ENCODE measurements at places on chromosomes 1 and 21.

GRCh38 chr21:36665806-36666205, 33.1 kb upstream of the SIM2 start:
- no peak for DNase-seq

- no peak for DNase-seq
Measured at GRCh38 chr1:246428542-246429308, 78.4 kb downstream of the SMYD3 start.

DNA sequence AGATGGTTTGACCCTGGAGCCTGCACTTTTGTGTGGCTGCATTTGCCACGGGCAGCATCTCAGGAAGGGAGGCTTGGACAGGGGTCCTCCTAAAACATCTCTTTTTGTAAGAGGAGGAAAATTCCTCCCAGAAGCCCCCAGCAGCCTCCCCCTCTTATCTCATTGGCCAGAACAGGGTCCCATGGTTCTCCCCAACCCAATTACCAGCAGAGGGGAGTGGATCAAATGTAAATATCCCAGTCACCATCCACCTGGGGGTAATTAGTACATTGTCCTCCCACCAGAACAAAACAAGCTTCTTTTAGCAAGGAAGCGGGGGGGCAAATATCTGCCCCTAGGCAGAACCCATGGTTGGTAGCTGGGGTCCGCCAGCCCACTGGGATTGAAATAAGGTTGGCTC, 44.7 kb upstream of the TENT5B start:
- no peak for DNase-seq

DNA sequence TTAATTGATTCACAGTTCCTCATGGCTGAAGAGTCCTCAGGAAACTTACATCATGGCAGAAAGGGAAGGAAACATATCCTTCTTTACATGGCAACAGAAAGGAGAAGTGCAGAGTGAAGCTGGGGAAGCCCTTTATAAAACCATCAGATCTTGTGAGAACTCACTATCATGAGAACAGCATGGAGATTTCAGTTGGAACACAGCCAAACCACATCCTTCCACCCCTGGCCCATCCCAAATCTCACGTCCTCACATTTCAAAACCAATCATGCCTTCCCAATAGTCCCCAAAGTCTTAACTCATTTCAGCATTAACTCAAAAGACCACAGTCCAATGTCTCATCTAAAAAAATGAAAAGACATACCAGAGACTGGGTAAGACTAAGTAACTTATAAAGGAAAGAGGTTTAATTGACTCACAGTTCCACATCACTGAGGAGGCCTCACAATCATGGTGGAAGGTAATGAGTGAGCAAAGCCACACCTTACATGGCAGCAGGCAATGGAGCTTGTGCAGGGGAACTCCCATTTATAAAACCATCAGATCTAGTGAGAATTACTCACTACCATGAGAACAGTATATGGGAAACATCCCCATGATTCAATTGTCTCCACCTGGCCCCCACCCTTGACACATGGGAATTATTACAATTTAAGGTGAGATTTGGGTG, 105.2 kb downstream of the MRPL39 start:
- no peak for DNase-seq

DNA sequence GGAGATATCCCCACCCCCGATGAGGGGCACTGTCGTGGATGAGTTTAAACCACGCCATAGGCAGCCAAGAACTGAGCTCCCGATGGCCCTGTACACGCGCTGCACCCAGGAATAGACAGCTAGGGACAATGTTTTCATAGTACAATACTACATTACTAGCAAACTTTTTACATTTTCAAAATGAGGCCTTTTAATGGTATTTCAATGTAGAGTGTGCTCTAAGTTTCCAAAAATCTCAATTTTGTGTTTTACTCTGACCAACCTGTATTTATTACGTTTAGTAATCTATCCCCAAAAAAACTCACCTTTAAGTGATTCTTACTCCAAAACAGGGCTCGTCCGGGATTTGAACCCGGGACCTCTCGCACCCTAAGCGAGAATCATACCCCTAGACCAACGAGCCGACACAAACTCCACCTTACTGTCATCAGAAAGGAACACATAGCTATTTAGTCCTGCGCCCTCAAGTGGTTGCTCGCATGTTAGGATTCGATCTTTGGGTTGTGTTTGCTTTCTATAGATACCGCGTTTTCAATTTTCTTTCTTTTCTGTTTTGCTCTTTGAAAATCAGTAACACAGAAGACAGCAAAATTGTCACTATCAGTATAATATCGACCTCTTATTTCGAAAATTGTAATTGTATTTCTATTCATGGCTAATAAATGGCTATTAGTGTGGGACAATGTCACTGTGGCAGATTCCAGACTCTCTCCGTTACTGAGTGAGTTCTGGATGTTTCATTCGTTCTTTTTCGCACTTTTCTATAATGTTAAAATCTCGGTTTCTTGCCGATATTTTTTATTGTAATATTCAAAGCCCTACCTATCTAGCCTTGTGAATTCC, 6.4 kb upstream of the MPZL1 start:
- no peak for DNase-seq

- no peak for DNase-seq
Measured at GRCh38 chr1:159067699-159068621, 8.6 kb downstream of the AIM2 start.

GRCh38 chr1:23577056-23578004, 18.0 kb upstream of the ID3 start:
- DNase-seq: no peak

- no peak for DNase-seq
Measured at GRCh38 chr1:29519108-29519787, 282.9 kb downstream of the PTPRU start.

GRCh38 chr1:239682046-239682445, 295.7 kb downstream of the CHRM3 start:
- no peak for DNase-seq

DNA sequence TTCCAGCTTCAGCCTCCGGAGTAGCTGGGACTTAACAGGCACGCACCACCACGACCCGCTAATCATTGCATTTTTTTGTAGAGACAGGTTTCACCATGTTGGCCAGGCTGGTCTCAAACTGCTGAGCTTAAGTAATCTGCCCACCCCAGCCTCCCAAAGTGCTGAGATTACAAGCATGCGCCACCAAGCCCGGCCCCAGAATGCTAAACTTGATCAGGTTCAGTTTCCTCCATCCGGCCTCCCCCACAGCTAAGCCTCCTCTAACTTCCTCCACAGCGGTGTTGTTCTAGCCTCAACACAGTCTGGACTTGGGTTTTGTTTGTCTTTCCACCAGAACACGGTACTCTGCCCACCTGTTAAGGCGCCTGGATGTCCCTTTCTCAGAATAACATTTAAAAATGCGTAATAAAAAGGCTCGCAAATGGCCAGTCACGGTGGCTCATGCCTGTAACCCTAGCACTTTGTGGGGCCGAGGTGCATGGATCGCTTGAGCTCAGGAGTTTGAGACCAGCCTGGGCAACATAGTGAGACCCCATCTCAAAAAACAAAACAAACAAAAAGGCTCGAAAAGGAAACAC, 2.4 kb downstream of the PARP1 start:
- DNase-seq: no peak

DNA sequence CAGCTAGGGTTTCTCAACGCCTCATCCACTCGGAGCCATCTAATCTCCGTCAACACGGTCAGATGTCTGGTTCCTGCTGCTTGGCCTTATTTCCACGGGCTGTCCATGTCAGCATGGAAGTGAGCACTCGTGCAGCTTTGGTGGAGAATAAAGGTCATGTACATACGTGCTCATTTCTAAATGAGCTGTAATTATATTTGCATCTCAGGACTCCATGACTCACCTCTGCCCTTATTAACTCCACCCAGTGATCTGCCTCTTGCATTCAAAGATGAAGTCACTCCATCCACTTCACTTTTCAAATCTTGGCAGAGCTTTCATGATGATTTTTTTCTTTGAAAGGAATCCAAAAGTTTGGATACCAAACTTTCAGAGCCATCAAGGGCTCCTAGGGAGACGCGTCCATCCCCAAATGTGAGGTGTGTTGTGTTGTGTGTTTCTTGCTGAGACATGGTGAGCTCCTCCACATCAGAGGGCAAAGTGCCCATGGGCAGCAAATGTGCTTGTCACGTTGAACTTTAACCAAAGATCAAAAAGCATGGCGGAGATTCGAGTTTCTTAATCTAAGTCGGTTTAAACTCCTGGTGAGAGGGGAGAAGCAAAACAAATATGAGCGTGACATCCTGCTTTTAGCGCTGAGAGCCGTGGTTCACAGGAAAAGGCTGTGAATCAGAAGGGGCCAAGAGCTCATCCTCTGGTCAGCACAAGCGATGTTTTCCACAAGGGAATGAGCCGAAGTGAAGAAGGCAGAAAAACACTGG, 68.6 kb upstream of the ERRFI1 start:
- DNase-seq: no peak

DNA sequence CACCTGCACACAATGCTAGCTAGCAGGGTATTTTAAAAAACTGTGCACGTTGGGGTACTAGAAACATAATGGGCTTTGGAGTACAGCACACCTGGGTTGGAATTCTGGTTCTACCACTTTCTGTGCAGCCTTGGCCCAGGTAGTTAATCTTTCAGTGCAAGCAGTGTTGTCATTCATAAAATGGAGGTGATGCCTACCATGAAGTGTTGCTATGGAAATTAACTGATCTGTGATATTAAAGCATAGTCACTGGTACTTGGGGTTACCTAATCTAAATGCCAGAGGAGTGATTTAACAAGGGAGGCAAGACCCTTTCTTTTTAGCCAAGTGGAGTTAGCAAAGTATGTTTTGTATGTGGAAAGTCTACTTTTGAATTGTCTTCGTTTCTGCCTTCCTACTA, 18.0 kb downstream of the ATP1B1 start:
- DNase-seq: no peak

DNA sequence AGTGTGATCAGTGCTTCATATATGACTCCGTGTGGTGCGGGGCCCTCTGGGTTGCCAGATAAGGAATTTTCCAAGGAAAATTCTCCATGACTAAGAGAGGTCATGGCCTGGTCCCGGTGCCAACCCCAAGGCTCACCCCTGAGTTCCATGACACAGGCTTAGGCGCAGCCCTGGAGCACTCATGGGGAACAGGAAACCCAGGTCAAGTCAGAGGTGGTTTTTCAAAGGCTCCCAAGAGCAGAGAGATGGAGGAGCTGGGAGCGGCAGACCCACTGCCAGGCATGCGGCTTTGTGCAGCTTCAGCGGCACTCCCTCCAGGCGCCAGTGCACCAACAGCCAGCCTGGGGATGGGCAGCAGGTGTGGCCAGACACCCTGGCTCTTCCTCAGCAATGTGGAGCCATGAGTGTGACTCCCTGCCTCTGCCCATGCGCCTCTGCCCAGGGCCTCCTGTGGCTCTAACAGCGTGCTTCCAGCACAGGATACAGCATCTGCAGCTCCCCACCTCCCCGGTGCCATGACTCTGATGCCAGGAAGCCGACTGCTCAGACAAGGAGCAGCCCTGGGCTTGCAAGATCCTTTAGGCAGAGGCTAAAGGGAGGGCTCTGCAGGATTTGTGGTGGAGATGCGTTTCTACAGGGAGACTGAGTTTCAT, 47.3 kb downstream of the GPR161 start:
- no peak for DNase-seq

DNA sequence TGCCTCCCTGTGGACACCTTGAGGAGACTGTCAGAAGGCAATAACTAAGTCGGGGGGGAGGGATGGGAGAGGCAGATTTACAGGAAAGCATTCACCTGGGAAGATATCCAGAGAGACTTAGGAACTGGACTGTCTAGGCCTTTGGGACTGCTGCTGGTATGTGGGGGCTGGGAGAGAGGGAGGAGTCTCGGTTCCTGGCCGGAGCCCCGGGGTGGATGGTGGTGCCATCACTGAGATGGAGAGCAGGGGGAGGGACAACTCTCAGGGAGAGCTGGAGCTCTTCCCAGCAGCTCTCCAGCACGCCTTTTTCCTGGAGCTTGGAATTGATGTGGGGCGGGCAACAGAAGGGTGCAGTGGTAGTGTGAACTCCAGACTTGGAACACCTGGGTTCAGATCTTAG, 22.1 kb downstream of the PTPRF start:
- no peak for DNase-seq

GRCh38 chr1:37561133-37562132, 4.7 kb downstream of the DNALI1 start:
- no peak for DNase-seq

DNA sequence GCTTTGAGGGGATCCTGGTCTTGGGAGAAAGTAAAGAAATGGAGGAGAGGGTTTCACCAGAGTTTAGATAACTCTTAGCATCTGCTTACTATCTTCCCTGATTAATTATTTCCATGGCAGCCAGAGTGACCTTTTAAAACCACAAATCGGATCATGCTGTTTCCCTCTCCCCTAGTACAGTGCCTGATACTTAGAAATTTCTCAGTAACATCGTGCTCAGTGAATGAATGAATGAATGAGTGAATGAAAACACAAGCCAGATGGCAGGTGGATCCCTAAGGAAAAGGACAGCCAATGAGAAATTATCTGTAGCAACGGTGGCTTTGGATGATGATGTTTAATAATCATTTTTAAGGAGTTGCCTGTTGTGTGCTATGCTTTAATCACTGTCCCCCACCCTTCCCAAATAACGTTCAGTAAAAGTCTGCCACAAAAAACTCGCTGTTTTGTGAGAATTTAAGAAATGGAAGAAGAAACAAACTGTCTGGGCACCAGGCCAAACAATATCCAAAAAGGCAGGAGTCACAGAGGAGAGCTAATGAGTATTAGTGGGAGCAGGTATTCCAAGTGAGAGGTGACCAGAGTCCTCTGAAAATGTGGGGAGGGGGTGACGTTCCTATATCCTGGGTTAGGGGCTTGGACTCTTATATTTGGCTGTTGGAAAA, 737 bp upstream of the SMAP2 start:
- no peak for DNase-seq

DNA sequence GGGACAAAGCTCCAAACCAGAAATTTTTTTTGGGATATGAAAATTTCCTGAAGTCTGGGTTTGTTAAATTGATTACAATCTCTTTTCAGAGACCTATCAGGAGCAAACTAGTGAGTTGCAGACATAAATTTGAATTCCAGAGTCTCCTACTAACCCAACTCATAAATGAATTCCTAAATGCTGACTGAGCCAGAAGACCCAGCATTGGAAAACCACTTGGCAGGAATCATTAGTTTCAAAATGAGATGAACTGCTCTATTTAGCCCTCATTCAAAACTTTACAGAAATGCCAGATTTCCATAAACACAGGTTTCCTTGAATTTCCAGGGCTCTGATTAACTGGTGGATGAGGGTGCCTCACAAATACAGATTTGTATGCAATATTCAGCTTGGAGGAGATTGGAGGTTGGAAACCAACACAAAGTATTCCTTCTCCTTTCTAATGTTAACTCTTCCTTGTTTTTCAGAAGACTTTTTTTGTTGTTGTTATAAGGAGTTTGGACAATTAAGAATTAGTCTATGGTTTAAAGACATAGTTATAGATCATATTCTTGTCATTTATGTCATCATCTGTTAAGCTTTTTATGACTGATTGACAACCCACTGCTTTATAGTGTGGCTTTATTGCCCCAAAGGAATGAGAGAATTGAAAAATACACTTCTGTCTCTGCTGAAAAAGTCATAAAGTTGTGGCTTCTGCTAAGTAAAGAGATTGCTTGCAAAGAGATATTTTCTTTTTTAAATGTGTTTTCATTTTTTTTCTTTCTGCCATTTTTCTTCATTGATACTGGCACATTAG, 222.8 kb downstream of the HLX start:
- DNase-seq: no peak
